Right ventricle myocardium superior (tissue), 1 donor: ENCODE measurements at places on chromosomes 5 and 9. TPM values are rescaled to one million over a fixed set of nuclear protein-coding genes. Genes with fewer than 3 reads are reported as not detected.
A peak's percentile ranks its signal among the peaks of the same experiment; 100 is the strongest.

DNA sequence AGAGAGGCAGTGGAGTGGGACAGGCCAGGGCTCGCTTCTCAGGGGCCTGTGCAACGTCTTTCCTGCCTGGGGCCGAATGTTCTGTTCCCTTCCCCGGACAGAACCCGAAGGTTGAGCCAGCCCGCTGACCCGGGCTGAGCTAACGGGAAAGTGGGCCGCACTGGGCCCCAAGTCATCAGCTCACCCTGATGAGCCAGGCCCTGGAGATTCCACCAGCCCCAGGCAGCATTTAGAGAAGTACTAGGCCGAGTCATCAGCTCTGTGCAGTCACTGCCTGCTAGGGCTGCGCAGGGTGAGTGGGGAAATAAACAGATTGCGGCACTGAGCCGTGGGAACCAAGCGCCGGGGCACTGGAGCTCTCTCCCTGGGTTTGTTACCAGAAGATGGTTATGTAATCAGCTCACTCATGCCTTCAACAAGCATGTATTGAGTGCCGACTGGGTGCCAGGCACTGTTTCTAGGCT is 29.1 kb upstream of the DUSP1 start:
- DNase-seq = peak; percentile 86

The RBM22 gene
- total RNA-seq = 26.9 TPM

The GABRA6 gene
- not detected for total RNA-seq

- no peak for DNase-seq
These were observed 2.3 kb downstream of the LCNL1 start for GRCh38 chr9:136985027-136985602.

DNA sequence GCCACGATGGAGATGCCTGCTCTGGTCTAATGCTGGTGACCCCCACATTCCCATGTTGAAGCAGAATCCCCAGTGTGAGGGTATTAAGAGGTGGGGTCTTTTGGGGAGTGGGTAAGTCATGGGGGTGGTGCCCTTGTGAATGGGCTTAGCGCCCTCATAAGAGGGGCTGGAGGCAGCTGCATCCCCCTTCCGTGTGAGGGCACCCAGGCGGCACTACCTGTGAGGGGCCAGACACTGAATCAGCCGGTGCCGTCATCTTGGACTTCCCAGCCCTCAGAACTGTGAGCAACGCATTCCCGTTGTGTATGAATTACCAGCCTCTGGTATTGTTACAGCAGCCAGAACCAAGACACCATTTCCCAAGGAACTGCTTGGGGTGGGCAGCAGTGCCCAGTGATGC is 27.0 kb upstream of the RNF130 start:
- DNase-seq = no peak

- no peak for DNase-seq
These were observed 296.9 kb downstream of the ADAMTS6 start for GRCh38 chr5:65184780-65185179.

DNA sequence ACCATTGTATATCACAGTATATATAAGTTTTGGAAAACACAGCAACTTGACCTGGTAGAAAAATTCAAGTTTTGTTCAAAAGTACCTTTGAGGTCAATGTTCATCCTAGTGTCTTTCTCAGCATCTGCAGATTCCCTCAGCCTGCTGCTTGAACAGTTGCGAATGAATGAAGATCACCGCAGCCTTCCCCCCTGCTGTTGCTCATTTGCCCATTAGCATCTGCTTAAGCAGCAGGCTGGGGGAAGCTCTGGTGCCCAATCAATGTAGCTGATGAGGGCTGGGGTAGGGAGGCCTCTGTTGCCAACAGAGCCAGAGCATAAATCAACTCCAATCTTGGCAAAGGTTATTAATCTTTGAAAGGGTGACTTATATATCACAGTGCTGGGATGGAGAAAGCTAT is 586.5 kb upstream of the PTPRD start:
- no peak for DNase-seq

GRCh38 chr9:34540827-34541226 is 18.0 kb upstream of the ENHO start:
- no peak for DNase-seq
